ENCODE measurements at places on chromosomes 5 and 9.

- no peak for DNase-seq
These were observed 35.3 kb downstream of the MED27 start for GRCh38 chr9:132044176-132044875.

- DNase-seq: no peak
These were observed 20.3 kb downstream of the NEK6 start for GRCh38 chr9:124278054-124278540.

- DNase-seq: no peak
These were observed 93.9 kb upstream of the LMX1B start for GRCh38 chr9:126519660-126520420.

GRCh38 chr5:170142196-170142595 lies 36.5 kb downstream of the FOXI1 start:
- no peak for DNase-seq

- no peak for DNase-seq
These were observed 278.7 kb downstream of the DENND1A start for GRCh38 chr9:123651273-123651672.

DNA sequence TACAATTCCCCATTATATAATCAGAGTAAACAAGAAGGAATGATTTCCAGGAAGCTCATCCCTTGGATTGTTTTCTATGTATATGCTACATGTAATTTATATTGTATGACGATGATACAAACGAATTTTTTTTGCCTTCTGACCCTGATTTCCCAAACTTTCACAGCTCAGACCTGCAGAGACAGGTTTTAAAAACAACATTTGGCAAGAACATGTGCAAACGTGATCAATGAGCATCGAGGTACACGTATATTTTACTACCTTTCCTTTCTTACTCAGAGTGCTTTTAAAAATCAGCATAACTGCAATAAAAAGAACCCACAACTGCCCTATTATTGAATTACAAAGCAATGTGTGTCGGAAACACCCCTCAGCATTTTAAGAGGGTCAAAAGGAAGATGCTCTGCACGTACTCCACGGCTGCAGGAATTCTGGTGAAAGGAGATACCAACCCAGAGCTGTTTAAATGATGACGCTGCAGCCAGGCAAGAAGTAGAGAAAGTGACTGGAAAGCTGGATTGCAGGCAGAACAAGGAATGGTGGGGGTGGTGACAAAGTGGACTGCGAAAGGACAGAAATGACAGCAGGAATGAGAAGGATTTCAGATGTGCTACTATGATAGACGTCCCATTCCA lies 533.5 kb downstream of the RAB3C start:
- DNase-seq: no peak

GRCh38 chr9:129458663-129459546 lies 162.0 kb downstream of the C9orf50 start:
- peak; percentile 71 for DNase-seq

DNA sequence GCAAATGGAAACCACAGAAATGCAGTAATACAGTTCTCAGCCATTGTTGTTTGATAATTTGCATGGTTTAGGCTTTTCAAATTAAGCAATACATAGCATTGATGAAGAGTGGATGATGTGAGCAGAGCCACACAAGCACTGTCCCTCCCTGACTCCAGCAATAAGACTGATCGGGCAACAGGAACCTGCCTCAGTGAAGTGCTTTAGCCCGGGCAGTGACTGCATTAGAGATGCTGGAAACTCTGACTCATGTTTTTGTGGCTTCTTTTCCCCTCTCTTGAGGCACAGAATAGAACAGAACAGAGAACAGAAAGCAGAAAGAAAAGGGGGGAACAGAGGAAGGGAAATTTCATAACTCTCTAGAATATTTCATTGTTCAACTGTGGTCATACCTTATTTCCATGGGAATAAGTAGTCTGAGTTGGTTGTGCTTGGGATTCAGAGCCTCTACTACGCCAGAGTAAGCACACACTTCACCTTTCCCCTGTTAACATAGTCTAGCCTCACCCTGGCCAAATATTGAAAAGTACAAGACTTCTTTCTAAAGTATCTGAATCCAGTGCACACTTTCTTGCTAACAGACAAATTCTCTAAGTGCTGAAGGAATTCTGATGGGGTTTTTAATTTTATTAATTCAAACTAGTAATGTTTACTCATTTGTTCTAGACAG lies 164.8 kb upstream of the VCAN start:
- peak; percentile 5 for DNase-seq

GRCh38 chr5:135451581-135452320 lies 400 bp downstream of the TIFAB start:
- DNase-seq: no peak

GRCh38 chr5:150653762-150654556 lies 7.1 kb upstream of the MYOZ3 start:
- peak; percentile 28 for DNase-seq

DNA sequence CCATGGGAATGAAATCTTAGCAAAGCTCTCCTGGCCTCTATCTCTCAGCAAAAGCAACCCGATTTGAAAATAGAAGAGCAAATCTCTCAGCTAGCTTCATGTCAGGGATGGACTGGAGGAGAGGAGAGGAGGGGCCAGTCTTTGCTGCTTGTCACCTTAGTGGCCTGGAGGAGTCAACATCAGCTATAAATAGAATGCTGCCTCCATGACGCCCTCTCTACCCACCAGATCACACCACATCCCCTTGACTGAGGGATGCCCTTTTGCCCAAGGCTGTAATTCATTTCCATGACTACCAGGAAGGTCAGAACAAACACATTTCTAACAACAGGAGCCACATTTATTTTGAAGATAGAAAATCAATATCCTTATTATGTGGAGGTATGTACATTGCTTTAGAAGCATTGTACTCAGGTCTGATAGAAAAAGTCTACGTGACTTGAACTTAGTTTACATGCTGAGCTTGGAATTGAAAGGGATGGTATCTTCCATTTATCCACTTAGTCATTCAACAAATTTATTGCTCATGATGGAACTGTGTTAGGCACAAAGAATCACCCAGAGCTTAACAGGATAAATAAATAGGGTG lies 92.4 kb upstream of the LIFR start:
- DNase-seq: no peak

DNA sequence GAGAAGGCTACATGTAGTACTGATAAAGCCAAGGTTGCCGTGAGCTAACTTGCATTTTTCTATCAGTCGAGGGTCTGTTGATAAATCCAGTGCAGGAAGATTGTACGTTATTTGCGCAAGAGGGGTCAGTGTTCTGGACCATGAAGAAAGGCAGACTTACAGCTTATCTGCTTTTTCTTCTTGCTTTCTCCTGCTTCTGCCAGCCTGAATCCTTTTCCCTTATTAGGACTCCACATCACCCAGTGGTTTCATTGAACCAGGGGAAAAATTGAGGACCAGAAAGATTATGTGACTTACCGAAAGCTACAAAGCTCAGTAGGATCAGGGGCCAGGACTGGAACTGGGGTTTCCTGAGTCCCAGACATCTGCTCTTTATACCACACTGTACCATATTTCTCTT lies 534.6 kb upstream of the BRINP1 start:
- DNase-seq: no peak

- no peak for DNase-seq
These were observed at the start of gene ECM2 for GRCh38 chr9:92535940-92536850. TSS of gene ECM2 (minus strand) at chr9:92535990. CDS start at chr9:92522866, 13,124 bp downstream.

DNA sequence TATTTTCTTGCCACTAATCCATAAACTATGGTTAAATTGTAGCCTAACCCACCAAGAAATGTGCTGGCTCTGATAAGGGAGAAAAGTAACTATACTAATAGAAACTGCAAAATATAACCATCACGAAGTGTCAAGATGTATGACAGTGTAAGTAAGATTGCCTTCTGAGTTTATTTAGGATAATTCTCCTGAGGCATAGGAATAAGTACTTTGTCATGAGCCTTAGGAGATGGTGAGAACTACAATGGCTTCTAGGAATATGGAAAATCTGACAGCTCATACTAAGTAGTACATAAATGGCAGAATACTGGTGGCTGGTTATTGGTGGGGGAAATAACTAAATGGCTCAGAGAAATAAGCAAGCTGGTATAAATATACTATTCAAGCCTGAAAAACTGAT lies 543.9 kb downstream of the PRR16 start:
- DNase-seq: no peak

DNA sequence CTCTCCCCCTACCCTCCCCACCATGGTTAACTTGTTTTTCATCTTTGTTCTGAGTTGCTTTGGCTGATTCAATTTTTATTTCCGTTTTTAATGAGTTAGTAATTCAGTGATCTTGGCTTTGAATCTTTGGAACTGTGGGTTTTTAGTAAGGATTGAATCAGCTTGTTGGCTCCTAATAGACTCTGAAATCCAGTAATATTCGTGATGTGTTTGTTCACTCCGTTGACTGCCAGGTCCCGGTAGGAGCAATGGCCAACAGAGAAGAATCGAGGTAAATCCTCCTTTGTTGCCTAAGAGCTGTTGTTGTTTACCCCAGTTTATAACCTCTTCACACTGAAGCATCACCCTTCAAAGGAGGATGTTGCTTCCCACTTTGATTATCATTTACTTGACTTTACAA lies 92.7 kb downstream of the PCSK1 start:
- no peak for DNase-seq

DNA sequence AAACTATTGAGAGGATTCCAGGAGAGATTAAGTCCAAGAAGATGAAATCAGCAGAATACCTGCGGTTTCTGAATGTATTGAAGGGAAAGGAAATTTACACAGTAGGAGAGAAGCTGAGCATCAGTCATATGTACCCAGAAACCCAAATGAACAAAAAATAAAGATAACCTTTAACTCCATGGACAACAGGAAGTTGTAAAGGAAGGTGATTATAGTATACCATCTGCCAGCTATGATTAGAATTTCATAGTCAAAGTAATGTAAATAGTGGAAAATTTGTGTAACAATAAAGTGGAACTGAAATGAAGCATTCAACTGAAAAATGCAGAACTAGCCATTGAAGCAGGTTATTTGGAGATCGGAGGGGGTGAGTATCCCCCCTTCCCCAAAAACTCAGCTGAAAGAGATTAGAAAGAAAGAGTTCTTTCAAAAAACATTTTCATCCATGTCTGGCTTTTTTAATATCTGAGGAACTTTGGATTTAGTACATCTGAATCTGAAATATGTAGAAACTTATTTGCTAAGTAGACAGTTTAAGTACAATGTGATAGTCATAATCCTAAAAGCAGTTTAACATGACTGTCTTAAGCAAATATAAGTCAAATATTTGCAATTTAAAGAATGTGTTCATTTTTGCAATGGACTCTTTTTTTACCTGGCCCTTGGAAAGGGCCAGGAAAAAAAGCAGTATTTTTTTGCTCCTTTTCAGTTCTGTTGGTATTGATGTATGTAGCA lies 58.4 kb downstream of the APC start:
- DNase-seq: peak; percentile 41

DNA sequence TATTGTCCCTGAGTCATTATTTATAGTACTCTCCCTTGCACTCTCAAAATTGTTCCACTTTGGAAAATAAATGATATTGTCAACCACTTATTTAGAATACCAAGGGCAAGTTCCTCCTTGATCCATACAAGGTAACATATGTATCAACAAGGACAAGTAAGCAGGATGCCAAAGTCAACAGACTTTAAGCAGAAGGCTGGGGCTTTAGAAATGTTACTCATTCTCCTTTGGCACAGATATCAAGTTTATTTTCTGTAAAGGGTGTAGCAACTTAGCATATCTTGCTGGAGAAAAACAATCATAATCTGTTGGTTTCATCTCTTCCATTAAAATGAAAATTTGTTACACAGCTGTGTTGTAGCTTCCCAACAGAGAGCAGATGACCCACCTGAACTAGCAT lies 248.7 kb upstream of the SLC30A5 start:
- no peak for DNase-seq

DNA sequence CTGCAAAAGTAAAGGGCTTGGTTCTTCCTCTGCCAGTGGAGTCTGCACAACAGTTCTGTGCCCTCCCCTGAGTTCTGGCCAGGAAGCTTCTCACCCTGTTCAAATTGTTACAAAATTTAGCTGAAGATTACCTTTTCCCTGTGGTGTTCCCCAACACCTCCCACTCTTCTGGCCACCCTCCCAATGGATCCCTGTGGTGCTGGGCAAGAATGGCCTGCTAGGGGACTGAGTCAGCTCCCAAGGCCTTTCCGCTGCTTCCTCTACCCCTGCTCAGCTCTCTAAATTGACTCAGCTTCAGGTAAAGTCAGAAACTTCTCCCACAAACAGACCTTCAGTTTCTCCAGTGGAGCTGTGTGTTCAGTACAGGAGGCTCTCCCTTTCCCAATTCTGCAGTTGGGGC lies 186.0 kb downstream of the NR2F1-AS1 start:
- DNase-seq: no peak

GRCh38 chr9:22469928-22470544 lies 23.4 kb downstream of the DMRTA1 start:
- DNase-seq: peak; percentile 21

GRCh38 chr9:84694248-84694647 lies 24.7 kb downstream of the NTRK2 start:
- no peak for DNase-seq

DNA sequence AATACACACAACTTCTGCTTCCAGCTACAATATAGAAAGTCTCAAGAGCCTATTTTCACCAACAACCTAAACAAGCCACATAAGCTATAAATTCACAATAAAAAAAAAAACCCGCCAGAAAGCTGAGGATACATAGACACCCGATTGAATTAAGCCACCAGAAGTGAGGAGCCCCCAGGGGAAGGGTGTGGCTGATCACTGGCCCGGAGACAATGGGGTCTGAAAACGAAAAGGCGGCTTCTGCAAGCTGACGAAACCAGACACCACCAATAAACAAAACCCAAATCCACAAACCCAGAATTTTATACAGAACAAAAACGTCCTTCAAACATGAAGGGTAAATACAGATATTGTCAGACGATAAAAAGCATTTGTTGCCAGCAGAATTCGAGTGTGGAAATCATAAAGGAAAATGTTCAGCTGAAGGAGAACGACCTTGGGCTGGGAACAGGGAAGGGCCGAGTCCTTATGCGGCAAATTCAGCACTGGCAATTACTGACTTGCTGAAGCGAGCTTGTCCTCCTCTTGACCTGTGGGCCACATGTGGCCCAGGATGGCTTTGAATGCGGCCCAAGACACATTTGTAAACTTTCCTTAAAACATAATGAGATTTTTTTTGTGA lies 39.6 kb upstream of the CEP72 start:
- DNase-seq: no peak

GRCh38 chr9:87270221-87270847 lies 227.3 kb upstream of the DAPK1 start:
- DNase-seq: no peak

GRCh38 chr5:139671096-139671841 lies 23.1 kb downstream of the CXXC5 start:
- peak; percentile 51 for DNase-seq

GRCh38 chr9:136255166-136255538 lies 9.5 kb upstream of the QSOX2 start:
- no peak for DNase-seq

GRCh38 chr5:135873831-135874230 lies 21.8 kb downstream of the IL9 start:
- DNase-seq: no peak

- DNase-seq: no peak
These were observed 391.6 kb upstream of the CHD1 start for GRCh38 chr5:99320436-99320835.

GRCh38 chr9:105065098-105066088 lies 137.4 kb upstream of the ABCA1 start:
- DNase-seq: no peak

GRCh38 chr5:35230038-35230611 lies at the start of gene PRLR:
TSS of gene PRLR (minus strand) at chr5:35230487. CDS start at chr5:35089620, 140,867 bp downstream.
- DNase-seq: peak; percentile 13

- no peak for DNase-seq
These were observed 18.8 kb downstream of the FUBP3 start for GRCh38 chr9:130598188-130598587.

All from B cell (primary cell).